ENCODE measurements at places on chromosomes 6 and 20. TPM values are rescaled to one million over a fixed set of nuclear protein-coding genes. Genes with fewer than 3 reads are reported as not detected.

- DNase-seq = no peak
Observed at GRCh38 chr20:39777610-39778009, 815.5 kb downstream of the DHX35 start.

Gene NMBR
- total RNA-seq = not detected

DNA sequence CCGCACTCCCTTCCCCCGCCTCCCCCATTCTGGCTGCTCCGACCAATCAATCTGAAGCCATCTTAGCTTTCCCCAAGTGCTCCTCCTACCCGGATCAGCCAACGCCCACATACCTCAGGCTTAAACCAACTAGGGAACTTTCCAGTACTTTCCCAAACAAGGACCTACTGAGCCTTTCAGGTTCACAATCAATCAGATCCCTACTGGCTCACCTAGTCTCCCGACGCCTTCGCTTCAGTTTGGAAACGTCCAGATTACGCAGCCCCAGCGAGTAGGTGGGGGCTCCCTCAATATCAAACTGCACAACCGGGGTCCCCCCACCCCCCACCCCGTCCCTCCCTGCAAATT lies 432 bp downstream of the HSPA1L start:
- DNase-seq = peak; percentile 97

DNA sequence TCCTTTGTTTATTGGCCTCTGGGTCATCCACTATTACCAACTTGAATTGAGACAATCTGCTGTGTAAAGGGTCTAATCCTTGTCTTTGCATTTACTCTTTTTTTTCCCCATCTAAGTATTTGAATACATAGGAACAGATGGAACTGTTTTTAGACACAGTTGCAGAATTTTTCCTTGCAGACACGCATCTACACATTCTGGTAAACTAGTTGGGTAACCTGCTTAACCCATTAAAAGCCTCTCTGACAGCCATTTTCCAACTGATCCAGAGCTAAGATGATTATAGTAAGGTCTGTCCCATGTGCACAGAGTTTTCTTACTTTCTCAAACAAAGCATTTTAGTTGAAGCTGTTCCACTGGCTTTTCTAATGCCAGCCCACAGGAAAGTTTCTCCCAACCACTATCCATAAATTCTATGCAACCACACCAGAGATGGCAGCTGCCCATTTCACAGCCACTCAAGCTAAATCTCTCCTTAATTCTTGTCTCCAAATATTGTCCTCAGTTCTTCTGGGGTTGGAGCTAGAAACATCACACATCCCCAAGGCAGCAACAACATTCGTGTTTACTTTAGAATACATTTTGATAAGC lies 492.1 kb downstream of the MAFB start:
- no peak for DNase-seq

Measured in H4 (cell line).